ENCODE measurements at places on chromosomes 1 and 21. TPM values are rescaled to one million over a fixed set of nuclear protein-coding genes. Genes with fewer than 3 reads are reported as not detected.

- H3K27ac ChIP-seq = no peak overlapping the region
- H3K4me3 ChIP-seq = no peak overlapping the region
- no peaks in the 10 kb centered on the region for H3K27me3 ChIP-seq
- H3K36me3 ChIP-seq = no peaks in the 10 kb centered on the region
- peaks cover 5% of the 10 kb centered on the region for H3K4me1 ChIP-seq
These were observed 7.6 kb downstream of the LAPTM5 start for GRCh38 chr1:30749691-30750583.

GRCh38 chr1:113886417-113887401, 672 bp downstream of the BCL2L15 start:
- no peaks in the 10 kb centered on the region for H3K27me3 ChIP-seq
- H3K36me3 ChIP-seq = no peaks in the 10 kb centered on the region
- DNase-seq = no peak
- no peaks in the 10 kb centered on the region for H3K4me1 ChIP-seq
- H3K4me3 ChIP-seq = no peak overlapping the region
- no peak overlapping the region for H3K27ac ChIP-seq

GRCh38 chr1:178552856-178553255, 39.9 kb downstream of the TEX35 start:
- no peak overlapping the region for H3K4me3 ChIP-seq
- no peak for DNase-seq
- H3K27ac ChIP-seq = no peak overlapping the region
- H3K4me1 ChIP-seq = no peaks in the 10 kb centered on the region
- no peaks in the 10 kb centered on the region for H3K27me3 ChIP-seq

DNA sequence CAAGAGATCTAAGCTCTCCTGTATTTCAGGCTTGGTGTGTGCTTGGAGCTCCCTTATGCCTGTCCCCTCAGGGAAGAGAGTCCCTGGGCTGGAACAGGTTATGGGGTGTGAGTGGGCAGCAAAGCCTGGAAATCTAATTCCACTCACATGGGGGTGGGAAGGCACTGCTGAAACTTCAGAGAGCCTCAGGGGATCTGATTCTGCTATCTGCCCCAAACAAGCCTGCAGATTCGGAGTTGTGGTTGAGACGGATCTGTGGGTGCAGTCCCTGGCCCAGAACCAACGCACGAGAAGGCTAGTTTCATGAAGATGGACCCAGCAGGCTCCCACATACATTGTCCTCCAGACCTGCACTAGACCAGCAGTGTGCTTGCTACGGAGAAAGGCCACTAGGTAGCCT, 2.9 kb downstream of the BLACAT1 start:
- DNase-seq = no peak
- H3K4me3 ChIP-seq = no peak overlapping the region
- H3K4me1 ChIP-seq = no peaks in the 10 kb centered on the region
- H3K27ac ChIP-seq = no peak overlapping the region

The ADCY10 gene
- total RNA-seq = not detected

The LRRC53 gene
- not detected for total RNA-seq

GRCh38 chr1:42336978-42337377, 1.9 kb upstream of the FOXJ3 start:
- no peak overlapping the region for H3K27ac ChIP-seq
- H3K36me3 ChIP-seq = no peaks in the 10 kb centered on the region
- H3K4me1 ChIP-seq = peaks cover 16% of the 10 kb centered on the region
- no peak for DNase-seq

The RIMS3 gene
- total RNA-seq = 0.14 TPM

- H3K4me3 ChIP-seq = peak overlapping the region; percentile 2
- no peaks in the 10 kb centered on the region for H3K27me3 ChIP-seq
- no peaks in the 10 kb centered on the region for H3K36me3 ChIP-seq
These were observed 232.9 kb upstream of the SGIP1 start for GRCh38 chr1:66300972-66301451.

DNA sequence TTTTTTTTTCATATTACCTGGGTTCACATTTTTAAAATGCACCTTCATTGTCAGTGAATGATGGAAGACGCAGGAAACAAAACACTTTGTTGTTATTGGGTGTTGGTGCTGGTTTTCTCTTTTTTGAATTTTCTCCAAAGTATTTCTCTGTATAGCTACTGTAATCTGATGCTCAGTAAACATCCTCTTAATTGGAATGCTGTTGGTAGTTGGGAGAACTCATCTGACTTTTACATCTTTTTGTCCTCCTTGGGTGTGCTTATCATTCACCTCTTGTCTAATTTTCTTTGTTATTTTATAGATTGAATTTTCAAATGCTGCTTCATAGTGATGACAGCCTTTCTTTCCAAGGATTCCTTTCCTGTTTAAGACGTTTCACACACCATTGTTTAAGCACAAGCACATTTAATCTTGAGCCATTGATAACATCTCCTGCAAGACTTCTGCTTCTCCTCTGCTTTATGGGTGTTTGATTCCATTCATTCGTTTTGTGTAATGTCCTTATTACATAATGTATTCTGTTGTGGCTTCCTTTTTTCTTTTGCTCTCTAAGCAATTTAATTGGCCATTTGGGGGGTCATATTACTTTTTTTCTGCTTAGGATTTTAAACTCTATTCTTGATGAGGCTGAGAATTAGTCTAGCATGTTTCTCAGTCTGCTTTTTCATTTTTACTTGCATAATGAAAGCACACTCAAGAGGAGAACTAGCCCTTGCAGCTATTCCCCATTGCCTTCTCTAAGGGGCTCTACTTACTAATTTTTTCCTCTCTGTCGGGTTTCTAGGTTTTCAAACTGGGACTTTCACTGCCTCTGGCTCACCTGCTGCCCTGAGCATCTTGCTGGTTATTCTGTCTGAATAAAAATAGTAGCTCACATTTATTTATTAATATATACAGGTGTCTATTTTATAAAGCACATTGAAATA, 42.0 kb upstream of the CD34 start:
- H3K27me3 ChIP-seq = peaks cover 2% of the 10 kb centered on the region
- H3K27ac ChIP-seq = no peak overlapping the region
- no peak overlapping the region for H3K4me3 ChIP-seq
- peaks cover 28% of the 10 kb centered on the region for H3K4me1 ChIP-seq
- DNase-seq = peak; percentile 42

The SPRR3 gene
- total RNA-seq = not detected

- no peak overlapping the region for H3K4me3 ChIP-seq
- no peak overlapping the region for H3K27ac ChIP-seq
- H3K4me1 ChIP-seq = no peaks in the 10 kb centered on the region
- peaks cover 4% of the 10 kb centered on the region for H3K36me3 ChIP-seq
These were observed 20.7 kb upstream of the RBM34 start for GRCh38 chr1:235181561-235182245.

DNA sequence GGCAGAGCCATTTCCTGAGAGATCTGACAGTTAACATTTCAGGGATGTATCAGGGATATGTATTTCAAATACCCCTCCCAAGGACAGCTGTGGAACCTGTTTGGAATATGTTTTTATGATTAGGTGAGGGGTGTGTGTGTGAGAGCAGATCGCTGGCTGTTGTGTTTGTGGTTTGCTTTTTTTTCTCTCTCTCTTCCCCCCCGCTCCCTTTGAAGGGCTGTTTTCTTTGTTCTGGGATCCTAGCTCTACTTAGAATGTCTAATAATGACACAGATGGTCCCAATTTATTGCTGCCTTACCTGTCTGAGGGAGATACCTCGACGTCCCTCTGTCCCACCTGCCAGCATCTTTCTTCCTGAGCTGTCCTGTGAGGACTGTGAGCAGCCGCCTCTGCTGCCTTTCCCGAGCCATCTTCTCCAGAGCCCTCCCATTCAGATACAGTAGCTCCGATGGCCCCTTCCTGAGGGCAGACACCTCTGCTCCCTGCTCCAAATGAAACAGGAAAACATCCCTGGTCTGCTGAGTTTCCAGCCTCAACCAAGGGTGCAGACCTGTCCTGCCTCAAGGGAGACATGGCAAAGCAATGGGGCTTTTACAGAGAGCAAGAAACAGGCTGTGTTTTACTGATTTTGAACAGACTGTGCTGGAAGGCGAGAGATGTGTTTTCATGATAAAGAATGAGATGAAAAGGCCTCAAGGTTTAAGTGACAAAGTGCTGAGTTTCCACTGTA, 138.0 kb upstream of the TNR start:
- H3K4me3 ChIP-seq = no peak overlapping the region
- no peak overlapping the region for H3K27ac ChIP-seq
- DNase-seq = no peak
- no peaks in the 10 kb centered on the region for H3K36me3 ChIP-seq
- peaks cover 4% of the 10 kb centered on the region for H3K27me3 ChIP-seq

- H3K27me3 ChIP-seq = peaks cover 42% of the 10 kb centered on the region
- H3K27ac ChIP-seq = no peak overlapping the region
- H3K36me3 ChIP-seq = no peaks in the 10 kb centered on the region
- no peaks in the 10 kb centered on the region for H3K4me1 ChIP-seq
- no peak for DNase-seq
- no peak overlapping the region for H3K4me3 ChIP-seq
These were observed 12.8 kb upstream of the RIPK4 start for GRCh38 chr21:41779659-41780058.

DNA sequence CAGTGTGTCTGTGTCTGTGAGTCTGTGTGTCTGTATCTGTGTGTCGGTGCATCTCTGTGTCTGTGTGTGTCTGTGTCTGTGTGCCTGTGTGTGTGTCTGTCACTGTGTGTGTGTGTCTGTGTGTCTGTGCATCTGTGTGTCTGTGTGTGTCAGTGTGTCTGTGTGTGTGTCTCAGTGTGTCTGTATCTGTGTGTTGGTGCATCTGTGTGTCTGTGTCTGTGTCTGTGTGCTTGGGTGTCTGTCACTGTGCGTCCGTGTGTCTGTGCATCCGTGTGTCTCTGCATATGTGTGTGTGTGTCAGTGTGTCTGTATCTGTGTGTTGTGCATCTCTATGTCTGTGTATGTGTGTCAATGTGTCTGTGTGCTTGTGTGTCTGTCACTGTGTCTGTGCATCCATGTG, 44.7 kb upstream of the POFUT2 start:
- H3K27me3 ChIP-seq = no peaks in the 10 kb centered on the region
- no peak overlapping the region for H3K27ac ChIP-seq
- H3K36me3 ChIP-seq = no peaks in the 10 kb centered on the region
- no peak for DNase-seq

The FAM131C gene
- 0.44 TPM for total RNA-seq
